ENCODE measurements at places on chromosomes 13 and 19.
A peak's percentile ranks its signal among the peaks of the same experiment; 100 is the strongest.

GRCh38 chr13:32726374-32727037 is 140.3 kb downstream of the PDS5B start:
- DNase-seq = no peak

DNA sequence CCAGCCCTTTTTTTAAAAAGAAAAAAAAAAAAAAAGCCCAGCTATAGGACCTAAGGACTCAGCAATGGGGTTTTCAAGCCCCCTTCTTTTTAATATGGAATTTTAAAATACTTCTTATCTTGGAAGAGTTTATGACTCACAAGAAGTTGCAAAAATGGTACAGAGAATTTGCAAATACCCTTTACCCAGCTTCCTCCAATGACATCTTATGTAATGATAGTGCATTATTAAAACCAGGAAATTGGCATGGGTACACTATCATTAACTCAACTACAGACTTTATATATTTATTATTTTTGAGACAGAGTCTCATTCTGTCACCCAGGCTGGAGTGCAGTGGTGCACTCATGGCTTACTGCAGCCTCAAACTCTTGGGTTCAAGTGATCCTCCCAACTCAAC is 16.1 kb downstream of the TMEM38A start:
- no peak for DNase-seq

GRCh38 chr19:36032251-36033104 is at the start of gene CLIP3:
Gene CLIP3, minus strand, starts transcription at chr19:36032873. Its CDS starts 516 bp downstream, at chr19:36032357.
- DNase-seq = no peak

DNA sequence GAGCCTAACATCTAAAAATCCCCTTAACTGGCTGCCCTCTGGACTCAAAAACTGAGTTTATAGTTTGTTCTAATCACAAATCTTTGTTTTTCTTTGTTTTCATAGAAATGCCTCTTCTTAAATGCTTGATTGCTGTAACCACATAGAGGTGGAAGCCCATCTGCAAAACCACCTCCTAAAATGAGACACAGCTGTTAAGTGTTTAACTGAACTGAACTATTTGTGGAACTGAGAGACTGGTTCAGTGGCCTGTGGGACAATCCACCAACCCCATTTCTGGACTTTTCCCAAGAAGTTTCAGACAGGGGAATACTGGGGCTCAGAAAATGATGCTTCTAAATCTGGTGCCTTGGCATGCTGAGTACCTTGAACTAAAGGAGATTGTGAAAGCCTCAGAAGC is 50.9 kb upstream of the TM9SF2 start:
- no peak for DNase-seq

- no peak for DNase-seq
These were observed 1.4 kb downstream of the EFNB2 start for GRCh38 chr13:106533943-106534638.

- DNase-seq = no peak
These were observed 16.1 kb downstream of the ZSWIM9 start for GRCh38 chr19:48186541-48186991.

- DNase-seq = no peak
These were observed 184.3 kb downstream of the MYO16 start for GRCh38 chr13:108813587-108814170.

- peak; percentile 4 for DNase-seq
These were observed 57.9 kb upstream of the VSTM2B start for GRCh38 chr19:29467824-29468401.

DNA sequence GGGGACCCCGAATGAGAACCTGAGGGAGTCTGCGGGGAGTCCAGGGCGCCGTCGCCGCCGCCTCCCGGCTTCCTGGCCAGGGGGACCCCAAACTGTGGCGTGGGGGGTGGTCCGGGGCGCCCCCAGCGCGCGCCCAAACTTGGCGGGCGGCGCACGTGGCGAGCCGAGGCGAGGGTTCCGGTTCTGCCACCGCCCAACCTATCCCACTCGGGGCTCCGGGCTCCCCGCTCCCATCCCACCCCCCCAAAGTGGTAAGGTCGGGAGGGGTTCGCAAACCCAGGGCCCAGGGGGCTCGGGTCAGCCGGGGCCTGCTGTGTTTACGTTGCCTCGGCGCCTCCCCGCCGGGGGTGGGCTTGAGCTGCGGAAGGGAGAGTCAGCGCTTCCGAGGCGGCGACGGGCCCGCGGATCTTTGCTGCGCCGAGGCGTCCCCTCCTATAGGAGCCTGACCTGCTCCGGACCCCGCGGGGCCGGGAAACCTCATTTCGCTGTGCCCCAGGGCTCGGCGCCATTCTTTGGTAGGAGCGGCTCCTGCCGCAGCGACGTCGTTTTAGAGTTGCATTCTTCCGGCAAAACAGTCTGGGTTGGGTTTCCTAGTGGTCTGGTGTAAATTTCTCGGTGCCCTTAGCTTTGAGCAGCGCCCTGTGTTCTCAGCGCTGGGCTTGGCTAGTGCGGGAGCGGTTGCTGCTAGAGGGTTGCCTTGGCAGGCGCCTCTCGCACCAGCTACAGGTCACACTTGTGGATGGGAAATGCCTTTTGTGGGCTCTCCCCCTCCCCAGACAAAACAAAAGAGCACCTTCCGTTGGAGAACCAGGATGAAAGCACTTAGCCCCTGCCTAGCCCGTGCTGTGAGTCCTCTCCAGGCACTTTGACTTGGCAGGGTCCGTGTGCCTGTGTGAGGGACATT is 1.2 kb downstream of the DAZAP1 start:
- DNase-seq = no peak

DNA sequence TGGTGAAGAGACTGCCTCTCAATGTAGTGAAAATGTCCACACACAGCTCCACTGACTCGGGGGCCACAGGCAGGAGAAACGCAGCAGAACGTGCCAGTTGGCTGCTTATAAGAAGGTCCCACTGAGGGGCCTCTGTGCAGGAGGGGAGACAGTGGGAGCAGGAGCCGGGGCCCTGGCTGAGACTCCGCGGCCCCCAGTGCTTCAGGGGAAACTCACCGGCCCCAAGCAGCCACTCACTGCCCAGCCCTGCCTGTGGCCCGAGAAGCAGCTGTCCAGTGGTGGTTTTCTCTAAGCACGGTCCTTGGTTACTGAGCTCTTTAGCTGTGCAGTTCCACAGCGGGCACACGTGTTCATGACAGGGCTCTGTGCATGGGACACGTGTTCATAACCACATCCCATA is 91.9 kb upstream of the MCF2L start:
- DNase-seq = no peak

GRCh38 chr13:44498969-44499368 is 77.2 kb downstream of the TSC22D1 start:
- no peak for DNase-seq

GRCh38 chr13:109983447-109983846 is 197.1 kb upstream of the IRS2 start:
- DNase-seq = no peak

GRCh38 chr19:38727868-38728660 is 16.2 kb downstream of the CAPN12 start:
- DNase-seq = no peak

All from GM04504 (cell line).